ENCODE measurements at places on chromosomes 4 and X.

DNA sequence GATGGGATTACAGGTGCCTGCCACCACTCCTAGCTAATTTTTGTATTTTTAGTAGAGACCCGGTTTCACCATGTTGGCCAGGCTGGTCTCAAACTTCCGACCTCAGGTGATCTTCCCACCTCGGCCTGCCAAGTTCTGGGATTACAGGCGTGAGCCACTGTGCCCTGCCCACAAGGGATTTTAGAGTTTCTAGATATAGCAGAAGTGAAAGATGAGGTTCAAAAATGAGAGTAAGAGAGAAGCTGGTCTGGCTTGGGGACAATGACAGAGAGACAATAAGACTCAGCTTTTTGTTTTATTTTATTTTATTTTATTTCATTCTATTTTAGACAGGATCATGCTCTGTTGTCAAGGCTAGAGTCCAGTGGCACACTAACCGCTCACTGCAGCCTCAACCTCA, 30.6 kb downstream of the TRIM61 start:
- DNase-seq: no peak

GRCh38 chr4:15912961-15913630, 25.4 kb downstream of the FGFBP1 start:
- DNase-seq: no peak

DNA sequence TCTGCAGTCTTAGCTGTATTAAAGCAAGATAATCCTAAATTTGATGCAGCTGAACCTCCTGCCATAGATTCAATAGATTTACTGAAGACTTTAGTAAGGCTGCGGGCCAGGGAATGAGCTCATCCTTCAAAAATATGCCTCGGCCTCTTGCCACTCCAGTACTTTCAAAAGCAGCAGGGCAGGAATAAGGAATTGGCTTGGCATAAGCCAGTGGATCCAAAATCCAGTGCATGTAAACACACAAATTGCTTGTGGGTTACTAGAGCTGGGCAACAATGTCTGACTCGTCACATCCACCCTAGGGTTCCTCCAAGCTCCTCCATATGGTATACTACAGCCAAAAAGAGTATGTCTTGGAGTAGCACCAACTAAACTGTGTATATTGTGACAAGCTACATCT, 165.0 kb downstream of the AMELX start:
- DNase-seq: no peak

- DNase-seq: no peak
Observed at GRCh38 chr4:25662306-25662705, 6.7 kb downstream of the SLC34A2 start.

GRCh38 chrX:55074851-55075467, at the start of gene PAGE2B:
Gene PAGE2B, plus strand, starts transcription at chrX:55075030. Its CDS starts 1,012 bp downstream, at chrX:55076042.
- no peak for DNase-seq

DNA sequence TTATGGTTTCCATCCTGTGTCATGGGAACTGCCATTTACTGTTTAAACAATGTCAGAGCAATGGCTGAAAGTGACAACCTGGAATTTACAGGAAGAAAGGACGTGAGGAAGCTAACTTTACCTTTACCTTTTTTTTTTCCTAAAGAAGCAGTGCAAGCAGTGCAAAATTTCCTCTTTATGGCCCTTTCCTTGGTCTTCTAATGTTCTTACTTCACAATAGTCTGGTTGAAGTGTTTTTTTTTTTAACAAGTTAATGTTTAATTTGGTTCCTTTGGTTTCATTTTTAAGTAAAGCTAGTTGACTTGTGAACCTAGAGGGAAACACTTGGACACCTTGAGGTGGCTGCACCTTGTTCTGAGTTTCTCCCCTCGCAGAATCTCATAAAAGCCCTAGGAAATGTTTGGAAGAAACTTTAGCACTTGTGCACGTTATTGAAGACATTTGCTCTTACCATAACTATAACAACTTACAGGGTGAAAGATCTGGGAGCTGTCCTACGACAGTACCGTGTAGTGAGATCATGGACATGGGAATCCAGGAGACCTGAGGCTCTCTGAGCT, 1.8 kb downstream of the SGMS2 start:
- DNase-seq: no peak
